ENCODE measurements at places on chromosomes 6 and 20.

- peak; percentile 18 for DNase-seq
These were observed 99.3 kb downstream of the PRND start for GRCh38 chr20:4820806-4821518.

DNA sequence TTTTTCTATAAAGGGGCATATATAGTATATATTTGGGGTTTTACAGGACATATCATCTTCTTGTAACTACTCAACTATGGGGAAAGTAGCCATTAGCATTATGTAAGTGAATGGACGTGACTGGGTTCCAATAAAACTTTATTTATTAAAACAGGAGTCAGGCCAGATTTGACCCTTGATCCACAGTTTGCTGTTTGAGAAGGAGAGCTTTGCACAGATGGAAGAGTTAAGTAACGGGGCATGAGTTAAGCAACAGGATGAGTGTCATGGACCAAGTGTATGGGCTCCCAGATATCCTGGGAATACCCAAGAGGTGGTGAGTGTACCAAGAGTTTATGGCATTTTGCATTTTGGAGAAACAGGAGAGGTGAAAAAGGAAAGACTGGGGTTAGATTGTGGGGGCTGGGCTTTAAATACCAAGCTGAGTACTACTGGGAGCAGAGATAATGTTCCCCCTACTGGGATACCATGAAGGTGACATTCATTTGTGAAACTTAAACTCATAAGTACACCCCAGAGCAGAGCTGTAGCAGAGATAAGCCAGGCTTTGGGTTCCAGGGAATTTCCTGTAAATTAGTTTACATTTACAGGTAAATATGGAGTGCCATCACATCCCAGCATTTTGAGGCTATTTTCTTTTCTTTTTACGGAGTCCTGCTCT, 18.5 kb upstream of the SCUBE3 start:
- DNase-seq: no peak

DNA sequence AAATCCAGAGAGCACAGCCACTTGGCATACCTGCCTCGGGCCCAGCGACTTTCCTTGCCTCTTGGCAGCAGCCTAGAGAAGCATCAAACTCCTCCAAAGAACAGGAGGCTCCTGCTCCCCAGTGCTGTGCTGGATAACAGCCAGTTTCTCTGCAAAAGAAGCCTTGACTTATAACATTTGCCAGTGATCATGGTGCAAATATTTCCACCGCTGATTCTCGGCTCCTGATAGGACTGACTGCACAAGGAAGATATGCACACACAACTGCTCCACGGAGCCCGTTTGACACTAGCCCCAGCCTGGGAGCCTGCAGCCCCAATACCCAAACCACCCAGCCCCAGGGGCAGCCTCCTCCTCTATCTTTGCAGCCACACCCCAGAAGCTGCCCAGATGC, 17.5 kb downstream of the ACSS1 start:
- no peak for DNase-seq

GRCh38 chr6:131061751-131062119, 1.3 kb downstream of the EPB41L2 start:
- DNase-seq: peak; percentile 41

DNA sequence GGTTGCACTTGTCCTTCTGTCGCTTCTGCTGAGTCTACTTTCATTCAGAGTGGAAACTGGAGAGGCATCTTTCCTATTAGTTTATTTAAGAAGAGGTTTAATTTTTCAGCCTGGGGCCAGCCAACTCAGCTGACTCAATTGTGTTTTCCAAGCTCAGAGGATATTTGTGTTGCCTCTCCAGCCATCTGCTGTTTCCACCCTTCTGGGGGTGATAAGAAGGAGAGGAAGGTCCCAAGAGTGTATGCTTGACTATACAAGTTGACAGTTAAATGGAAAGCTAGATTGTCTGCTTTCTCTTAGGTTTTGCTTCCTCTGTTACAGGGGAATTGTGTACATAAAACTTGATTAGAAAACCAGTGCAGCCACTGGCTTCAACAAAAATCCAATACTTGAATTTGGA, 3.0 kb downstream of the PSMF1 start:
- no peak for DNase-seq

DNA sequence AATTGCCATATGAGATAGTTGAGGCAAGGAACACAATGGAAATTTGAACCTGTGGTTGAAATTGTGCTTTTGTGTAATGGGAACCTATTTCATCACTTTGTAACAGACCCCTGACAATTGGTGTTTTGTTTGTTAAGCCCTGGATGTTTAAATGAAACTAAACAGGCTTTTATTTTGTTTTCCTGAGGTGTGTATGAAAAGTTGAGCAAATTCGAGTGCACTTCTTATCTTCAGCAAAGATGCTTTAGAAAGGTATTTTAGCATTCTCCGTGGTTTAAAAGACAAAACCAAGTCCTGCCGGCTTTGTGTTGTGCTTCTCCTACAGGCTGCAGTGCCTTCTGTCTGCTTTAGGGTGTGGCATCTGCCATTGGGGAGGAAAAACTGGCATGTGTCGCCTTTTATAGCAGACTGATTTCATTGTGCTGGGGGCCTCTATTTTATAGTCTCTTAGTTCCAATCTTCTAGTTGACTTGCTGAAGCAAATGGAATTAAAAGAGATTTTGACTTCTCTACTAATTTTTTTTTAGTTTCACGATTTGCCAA, 2.2 kb upstream of the ARID1B start:
- DNase-seq: no peak

DNA sequence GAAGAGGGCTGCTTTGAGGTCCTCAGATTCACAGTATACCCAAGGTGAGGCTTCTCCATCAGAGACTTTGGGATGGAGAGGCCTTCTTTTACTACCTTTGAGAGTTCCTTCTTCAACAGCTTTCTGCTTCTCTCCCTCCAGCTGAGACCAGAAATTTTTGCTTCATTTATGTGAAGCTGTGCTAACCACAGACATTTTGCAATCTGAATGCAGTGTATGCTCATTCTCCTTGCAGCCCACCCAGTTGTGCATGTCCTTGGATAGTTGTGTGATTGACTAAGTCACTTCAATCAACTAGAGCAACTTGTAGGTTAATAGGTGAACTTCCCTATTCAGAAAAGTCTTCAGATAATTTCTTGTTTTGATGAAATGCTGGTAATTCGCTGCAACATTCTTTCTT, 20.1 kb downstream of the DCBLD1 start:
- DNase-seq: no peak

GRCh38 chr6:64334636-64335035, 699.0 kb downstream of the PHF3 start:
- no peak for DNase-seq

DNA sequence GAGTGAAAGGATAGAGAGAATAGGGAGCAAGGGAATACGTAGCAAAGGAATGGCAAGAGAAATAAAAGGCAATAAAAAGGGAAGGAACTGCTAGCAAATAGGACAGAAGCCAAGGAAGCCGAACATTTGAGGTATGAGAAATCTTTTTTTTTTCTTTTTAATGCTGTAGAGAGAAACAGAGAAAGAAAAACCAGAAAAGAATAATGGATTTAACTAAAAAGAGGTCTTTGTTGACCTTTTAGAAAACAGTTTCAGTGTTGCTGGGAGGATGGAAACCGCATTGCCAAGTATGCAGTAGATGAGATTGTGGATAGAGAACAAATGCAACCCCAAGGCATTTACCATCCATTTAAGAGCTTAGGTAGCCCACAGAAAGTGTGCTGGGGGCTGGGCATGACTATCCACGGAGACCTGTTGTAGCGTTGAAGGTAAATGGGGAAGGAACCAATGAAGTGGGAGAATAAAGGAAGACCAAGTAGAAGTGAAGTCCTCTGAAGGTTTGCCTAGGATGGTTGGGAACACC, 23.3 kb upstream of the C6orf62 start:
- no peak for DNase-seq

DNA sequence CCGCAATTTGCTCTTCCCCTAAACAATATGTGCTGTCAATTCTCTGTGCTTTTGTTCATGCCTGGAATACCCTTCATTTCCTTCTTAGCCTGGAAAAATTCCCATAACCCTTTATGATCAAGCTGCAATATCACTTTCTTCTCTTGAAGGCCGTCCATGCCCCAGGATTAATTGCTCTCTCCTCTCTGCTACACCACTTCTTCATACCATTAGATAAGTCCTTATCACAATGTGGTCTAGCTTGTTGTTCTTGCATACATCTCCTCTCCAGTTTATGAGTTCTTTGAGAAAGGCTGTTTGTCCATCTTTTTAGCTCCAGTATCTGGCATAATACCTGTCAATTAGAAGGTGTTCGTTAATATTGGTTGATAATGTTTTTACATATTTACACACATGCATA, 111.2 kb upstream of the SAMD5 start:
- DNase-seq: no peak

DNA sequence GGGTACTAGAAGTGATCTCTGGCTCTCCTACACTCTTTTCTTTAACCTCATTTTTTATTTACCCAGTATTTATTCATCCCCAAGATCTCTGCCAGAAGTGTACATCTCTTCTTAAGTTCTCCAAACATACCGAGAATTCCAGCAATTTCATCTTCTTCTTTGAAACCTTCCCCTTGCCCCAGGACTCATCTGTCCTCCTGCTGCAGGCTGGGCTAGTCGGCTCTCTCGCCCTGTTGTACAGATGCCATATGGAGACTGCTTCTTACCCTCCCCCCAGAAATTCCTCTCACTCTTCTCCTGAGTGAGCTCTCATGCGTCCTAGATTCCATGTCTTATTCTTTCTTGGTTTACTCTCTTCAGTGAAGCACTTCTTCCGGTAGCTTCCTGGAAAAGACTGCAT, 21.9 kb upstream of the PNRC1 start:
- DNase-seq: no peak

- DNase-seq: no peak
These were observed 68.5 kb downstream of the FYN start for GRCh38 chr6:111804627-111805235.

GRCh38 chr6:118537574-118537973, 10.5 kb upstream of the PLN start:
- no peak for DNase-seq

GRCh38 chr20:21569586-21569985, 55.7 kb upstream of the NKX2-2 start:
- DNase-seq: no peak

DNA sequence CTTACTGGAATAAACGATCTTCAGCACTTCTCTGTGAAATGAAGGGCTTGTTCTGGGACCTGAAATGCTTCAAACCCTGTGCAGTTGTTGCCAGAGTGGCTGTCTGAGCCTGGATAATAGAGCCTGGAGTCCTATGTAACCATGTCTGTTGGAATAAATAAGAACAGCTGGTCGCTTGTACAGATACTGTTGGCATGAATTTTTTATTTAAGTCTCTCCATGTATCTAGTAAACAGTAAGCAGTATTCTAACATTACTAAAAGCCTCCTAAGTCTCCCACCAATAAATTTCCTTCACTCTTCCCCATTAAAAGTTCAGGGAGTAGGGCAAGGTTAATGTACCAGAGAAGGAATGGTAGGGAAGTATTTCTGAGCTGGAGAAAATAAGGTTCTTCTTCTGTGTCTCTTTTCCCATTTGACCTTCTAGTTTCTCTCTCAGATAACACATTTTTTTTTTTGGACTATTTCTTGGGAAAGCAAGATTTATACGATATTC, 227.5 kb downstream of the PRL start:
- no peak for DNase-seq

DNA sequence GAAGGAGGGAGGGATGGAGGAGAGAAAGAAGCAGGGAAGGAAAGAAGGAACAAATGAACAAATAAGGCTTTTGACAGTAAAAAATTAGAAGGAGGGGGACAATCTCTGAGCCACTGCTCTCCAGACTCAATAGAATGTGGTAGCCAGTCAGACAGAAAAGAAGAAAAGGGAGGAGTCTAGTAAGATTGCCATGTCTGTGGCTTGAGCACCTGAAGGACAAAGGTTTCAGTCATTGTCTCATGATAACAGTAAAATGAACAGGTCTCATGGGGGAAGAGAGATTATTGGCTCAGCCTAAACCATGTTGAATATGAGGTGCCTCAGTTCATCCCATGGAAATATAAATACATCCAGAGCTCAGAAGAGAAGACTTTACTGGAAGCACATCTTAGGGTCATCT, 14.0 kb upstream of the LOC128125822 start:
- no peak for DNase-seq

GRCh38 chr6:84061613-84062398, 28.2 kb downstream of the MRAP2 start:
- no peak for DNase-seq
